ENCODE measurements at places on chromosomes 4 and X.
A peak's percentile ranks its signal among the peaks of the same experiment; 100 is the strongest.

DNA sequence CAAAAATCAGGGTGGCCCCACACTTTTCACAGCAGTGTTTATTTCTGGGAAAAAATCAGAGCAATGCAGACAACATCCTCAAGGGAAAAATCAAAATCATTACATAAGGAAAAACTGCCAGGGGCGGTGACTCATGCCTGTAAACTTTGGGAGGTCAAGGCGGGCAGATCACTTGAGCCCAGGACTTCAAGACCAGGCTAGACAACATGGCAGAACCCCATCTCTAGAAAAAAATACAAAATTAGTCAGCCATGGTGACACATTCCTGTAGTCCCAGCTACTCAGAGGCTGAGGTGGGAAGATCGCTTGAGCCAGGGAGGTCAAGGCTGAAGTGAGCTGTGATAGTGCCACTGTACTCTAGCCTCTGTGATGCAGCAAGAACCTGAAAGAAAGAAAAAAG is 102.8 kb downstream of the NAF1 start:
- no peak for DNase-seq

GRCh38 chr4:8745826-8746225 is 125.8 kb downstream of the HMX1 start:
- no peak for DNase-seq

- DNase-seq = no peak
Measured at GRCh38 chr4:26866203-26866602, 5.6 kb downstream of the STIM2 start.

DNA sequence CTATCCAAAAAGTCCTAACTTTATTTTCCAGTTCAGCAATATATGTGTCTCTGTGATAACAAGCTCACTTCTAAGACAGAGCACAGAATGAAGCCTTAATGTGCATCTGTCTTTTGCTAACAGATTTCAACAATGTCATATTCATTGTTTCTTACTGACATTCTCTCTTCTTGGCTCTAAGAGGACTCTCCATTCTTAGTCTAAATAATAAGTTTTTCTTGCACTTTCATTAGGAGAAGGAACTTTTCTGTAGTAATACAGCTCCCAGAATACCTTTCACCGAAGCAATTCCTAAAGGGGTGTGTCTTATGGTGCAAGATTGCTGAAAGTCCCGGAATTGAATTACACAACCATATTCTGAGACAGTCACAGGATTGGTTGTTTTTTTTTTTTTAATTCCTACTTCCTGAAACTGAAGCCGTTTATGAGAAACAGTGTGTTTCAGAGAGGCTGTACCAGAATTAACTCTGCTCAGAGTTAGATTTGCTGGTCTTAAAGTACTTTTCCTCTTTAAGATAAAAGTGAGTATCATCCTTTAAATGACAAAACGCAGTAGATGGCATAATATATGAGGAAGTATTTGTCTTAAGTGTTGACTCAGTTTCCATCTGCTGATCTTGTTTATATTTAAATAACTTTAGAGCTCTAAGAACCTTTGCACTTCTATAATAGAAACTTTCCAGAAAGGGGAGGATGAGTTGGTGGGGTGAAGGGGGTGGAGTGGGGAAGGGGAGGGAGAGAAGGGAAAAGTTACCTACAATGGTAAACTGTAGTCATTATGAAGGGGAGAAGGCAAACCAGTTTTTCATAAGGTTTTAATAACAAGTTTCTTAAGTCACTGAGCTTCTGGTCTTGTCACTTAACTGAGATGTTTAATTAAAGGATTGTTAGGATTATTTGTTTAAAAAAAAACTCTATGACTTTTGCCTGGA is at the start of gene ALPK1:
TSS of gene ALPK1 (plus strand) at position 421 of the 932 bp plus-strand sequence.
- peak; percentile 87 for DNase-seq

DNA sequence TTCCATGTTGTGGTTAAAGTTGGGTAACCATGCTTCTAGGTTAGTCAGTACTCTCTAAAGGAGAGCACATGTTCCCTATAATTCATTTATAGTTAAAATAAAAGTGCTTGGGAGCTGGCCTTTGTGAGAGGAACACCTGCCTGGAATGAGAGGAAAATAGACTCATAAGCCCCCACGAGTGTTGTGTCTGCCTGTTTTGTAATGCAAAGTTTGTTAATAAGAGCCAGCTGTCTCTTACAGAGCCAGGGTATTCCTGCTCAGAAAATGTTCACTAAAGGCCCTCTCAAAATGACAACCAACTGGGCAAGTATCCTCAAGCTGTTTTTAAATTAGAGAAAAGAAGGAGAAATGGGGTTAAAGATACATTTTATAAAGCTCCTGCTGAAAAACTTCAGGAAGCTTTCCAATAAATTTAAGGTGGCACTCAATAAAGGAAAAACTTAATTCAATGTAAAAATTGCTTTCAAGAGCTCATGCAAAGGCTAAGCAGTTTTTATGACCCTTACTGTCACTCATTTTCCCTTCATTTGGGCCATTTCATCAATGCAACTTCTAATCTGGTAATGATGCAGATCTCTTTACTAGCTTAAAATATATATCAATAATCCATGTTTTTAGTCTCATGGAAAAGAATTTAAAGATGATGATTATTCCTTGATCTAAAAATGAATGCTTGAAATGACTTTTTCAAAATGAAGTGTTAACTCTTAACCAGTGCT is 793.6 kb downstream of the STPG2 start:
- DNase-seq = no peak

DNA sequence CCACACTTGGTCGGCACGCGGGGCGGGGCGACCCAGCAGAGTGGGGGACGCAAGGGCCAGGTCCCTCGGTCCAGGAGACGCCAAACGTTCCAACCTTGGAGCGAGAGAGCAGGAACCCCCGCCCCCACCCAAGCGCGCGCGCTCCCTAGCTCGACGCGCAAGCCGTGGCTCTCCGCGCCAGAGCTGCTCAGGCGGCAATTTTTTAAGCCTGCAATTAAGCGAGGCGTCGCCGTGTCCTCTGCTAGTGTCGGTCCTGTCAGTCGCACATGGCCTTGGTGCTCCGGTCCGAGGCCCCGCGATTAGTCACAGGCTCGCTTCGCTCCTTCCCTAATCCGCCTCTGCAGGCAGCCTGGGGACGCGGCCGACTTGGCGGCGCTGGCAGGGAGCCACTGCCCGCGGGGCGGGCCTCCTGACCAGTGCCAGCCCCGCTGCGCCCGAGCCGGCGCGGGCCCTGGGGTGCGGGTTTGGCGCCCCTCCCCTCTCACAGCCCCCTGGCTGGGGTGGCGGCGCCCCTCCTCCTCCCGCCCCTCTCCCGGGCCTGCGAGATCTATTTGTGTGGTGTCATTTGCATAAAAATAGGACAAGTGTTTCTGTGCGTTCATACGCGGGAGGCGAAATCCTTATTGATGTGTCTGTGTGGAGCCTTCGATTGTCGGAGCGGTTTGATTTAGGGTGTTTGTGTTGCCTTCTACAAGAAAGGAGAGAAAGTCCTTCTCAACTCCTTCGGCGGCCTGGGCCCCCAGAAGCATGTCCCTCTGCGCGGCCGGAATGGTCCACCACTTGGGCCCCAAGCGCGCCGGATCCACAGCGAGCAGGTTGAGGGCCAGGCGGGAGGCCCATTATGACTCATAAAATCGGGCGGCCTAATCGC is 9.8 kb upstream of the BCOR start:
- DNase-seq = no peak

GRCh38 chr4:24730256-24731001 is 64.9 kb upstream of the SOD3 start:
- DNase-seq = no peak

- DNase-seq = no peak
Measured at GRCh38 chr4:14726877-14727361, 275.4 kb upstream of the CPEB2 start.

- DNase-seq = no peak
Measured at GRCh38 chr4:114535725-114536124, 62.9 kb upstream of the UGT8 start.

DNA sequence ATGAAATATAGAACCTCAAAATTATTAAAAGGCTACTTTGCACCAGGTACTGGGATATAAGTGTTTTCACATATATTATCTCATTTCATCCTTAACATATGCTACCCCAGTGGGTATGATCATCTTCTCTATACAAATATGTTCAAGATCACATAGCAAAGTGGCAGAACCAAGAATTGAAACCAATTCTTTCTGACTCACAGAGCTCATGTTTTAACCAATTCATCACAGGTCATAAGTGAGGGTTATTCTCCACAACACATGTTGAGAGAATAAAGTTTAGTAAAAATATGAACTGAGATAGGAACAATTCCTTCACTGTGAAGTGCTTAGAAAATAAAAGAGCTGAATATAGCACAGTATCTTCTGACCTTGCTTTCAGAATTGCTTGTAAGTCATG is 442.9 kb upstream of the RASGEF1B start:
- DNase-seq = no peak

All from SK-N-MC (cell line).